ENCODE measurements at places on chromosomes 13 and 19.
A peak's percentile ranks its signal among the peaks of the same experiment; 100 is the strongest.

DNA sequence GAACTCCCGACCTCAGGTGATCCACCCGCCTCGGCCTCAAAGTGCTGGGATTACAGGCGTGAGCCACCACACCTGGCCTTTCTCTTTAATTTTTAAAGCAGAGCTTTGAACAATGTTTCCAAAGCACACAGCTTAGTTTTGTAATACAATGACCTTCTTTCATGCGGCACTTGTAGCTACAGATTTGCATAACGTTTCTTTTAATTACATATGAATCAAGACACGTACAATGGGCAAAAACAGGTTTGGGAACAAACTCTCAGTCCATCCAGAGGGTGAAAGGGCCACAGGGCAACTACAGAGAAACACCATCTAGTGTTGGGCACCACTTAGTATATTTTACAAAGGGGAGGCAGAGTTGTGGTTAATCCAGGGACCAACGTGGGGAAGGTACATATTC, 19.0 kb upstream of the S1PR4 start:
- no peak for DNase-seq

DNA sequence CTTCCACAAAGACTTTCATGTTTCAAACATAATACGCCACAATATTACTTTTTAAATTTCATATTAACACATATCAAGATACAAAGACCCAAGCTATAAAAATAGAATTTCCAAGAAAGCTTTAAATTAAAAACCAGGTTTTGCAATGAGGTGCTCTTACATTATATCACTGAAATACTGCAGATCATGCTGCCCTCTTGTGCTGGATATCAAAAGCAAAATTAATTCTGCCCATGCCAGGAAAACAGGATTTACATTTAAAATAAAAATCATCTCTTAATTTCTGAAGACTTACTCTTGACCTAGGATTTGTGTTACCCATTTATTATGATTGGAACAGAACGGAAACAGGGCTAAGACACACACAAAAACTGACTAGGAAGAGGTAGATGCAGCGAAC, 145.0 kb downstream of the ABCC4 start:
- DNase-seq: peak; percentile 59

- no peak for DNase-seq
Observed at GRCh38 chr19:2592824-2593223, 109.7 kb downstream of the GNG7 start.

- DNase-seq: no peak
Observed at GRCh38 chr13:27149702-27150101, 21.9 kb downstream of the USP12 start.

- DNase-seq: no peak
Observed at GRCh38 chr19:18717601-18718000, 34.1 kb downstream of the CRTC1 start.

DNA sequence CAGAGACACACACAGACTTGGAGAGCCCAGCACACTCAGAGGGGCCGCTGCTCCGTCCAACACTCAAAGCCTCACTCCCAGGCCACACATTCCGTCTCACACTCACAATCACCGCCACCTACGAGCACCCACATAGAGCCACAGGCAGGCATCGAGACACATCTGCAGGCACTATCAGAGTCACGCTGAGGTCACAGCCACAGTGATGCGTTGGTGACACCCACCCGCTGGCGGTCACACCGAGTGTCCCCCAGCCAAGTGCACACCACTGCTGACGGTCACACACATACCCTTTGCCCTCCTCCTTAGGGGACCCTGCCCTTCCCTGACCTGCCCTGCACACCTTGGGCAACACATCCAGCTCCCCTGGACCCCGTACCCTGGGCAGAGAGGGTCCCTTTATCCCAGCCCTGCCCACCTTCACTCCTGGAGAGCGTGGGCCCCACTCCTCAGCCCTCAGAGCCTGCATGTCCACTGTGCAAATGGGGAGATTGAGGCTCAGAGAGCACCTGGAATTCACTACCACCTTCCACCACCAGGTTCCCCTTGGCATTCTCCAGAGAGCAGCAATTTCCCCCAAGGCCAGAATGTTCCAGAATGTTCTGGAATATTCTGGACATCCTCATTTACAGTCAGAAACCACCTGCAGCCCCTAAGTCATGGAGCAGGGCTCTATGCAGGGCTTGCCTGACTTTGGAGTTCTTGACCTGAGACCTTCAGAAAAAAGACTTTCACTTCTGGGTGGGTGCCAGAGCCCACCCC, 5.4 kb downstream of the FUT5 start:
- no peak for DNase-seq

- DNase-seq: no peak
Observed at GRCh38 chr13:111212517-111212873, 97.4 kb downstream of the ARHGEF7 start.

GRCh38 chr13:40536443-40537113, 129.9 kb downstream of the FOXO1 start:
- no peak for DNase-seq

DNA sequence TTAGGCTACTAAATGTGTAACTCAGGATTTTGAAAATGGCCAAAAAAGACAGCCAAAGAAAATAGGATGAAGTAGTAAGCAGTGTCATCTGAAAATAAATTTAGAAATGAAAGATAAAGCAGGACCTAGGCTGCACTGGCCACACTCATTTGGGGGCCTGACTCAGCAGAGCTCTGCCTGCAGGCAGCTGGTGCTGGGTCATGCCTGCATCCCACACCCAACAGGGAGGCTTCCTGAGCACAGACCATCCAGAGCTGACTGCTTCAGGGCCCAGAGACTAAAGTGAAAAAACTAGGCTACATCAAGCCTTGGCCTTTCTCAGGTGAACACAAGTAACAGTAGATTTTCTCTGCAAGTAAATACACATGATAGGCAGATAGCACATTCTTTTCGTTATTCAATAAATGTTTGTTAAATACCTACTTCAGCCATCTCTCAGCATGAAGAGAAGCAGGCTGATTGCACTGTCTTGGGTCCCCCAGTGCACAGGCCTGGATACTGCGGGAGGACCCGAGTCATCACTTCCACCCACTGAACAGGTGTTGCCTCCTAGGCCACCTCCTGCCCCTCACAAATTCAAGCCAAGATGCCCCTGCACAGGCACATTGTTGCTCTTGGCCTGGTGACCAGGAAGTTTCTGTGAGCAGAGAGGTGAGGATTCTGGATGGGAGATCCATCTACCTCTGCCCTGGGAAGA, 284.0 kb downstream of the OXGR1 start:
- DNase-seq: peak; percentile 12

DNA sequence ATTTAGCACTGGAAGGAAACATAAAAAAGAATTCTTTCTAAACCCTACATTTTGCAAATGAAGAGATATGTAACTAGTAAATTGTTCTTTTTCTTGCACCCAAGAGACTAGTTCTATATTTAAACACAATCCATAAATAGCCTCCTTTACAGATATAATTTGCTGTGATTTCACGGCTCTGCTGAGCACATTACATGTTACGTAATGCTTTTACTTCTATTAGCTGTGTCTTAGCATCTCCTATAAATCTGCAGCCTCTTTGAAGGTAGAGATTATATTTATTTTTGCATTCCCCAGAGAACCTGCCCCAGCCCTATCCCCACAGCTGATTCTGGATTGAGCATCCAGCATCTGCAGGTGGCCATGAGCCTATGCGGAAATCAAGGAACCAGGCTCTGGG, 32.2 kb downstream of the LACC1 start:
- no peak for DNase-seq

DNA sequence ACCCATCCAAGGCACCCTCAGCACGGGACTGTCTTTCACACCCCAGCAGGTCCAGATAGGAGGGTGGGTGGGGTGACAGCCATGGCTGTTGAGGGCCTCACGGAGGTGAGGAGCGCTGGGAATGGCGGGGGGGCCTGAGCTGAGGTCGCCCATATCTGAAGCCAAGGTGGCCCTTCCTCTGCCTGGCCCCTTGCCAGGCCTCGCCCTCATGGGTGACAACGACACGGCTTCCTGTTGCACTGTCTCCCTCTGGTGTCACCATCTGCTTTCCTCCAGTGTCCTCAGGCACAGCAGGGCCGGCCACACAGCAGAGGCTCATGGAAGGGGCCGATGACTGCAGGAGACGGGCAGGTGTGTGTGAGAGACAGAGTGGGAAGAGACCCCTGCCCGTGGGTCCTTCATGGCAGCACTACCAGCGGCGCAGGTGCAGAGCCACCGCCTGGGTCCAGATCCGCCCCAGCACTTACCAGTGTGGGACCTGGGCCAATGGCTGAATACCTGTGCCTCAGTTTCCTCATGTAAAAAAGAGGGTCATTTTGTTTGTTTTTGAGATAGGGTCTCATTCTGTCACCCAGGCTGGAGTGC, 8.1 kb upstream of the NKPD1 start:
- DNase-seq: no peak

- no peak for DNase-seq
Observed at GRCh38 chr13:87889254-87889653, 218.1 kb downstream of the SLITRK5 start.

DNA sequence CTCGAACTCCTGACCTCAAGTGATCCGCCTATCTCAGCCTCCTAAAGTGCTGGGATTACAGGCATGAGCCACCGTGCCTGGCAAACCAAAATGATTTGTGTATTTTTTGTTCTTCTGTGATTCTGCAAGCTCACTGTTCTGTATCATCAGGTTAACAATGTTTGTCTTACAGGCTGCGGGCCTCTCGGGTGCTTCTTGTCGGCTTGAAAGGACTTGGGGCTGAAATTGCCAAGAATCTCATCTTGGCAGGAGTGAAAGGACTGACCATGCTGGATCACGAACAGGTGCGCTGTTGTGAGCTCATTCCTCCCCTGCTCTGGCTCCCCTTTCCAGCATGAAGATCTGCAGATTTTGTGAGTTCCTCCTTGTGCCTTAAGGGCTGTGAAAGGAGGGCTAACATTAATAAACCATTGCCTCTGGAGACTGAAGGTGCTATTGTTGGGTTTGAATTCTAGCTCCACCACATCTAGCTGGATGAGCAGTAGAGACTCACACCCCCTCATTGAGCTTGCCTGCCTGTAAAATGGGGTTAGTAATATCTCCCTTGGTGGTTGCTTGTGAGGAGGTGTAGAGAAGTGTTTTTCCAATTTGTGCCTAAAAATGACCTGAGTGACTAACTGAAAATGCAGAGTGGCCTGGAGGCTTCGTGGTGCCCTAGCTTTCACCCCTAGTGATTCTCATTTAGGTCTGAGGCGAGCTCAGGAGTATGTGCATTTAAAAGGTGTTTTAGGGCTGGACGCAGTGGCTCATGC, 12.9 kb downstream of the SAE1 start:
- DNase-seq: no peak

DNA sequence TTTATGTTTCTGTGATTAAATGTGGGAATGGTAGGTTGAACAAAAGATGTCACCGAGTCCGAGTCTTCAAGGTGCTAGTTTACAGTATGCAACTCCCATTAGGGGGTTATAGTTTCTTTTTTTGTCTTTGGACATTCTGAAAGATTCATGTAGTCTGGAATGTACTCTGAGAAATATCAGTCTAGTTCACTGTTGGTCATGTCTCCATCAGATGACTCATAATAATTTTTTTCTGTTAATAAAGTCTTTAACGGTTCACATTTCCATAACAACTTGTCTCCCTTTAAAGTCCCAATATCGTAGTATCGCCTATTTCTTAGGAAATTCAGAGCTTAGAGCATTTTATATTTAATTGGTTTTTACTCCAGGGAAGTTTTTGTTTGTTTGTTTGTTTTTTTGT, 13.5 kb upstream of the ESD start:
- DNase-seq: no peak

GRCh38 chr19:39873385-39873784, 27.2 kb upstream of the FBL start:
- DNase-seq: no peak

- no peak for DNase-seq
Observed at GRCh38 chr13:75417656-75418055, 64.3 kb downstream of the TBC1D4 start.

DNA sequence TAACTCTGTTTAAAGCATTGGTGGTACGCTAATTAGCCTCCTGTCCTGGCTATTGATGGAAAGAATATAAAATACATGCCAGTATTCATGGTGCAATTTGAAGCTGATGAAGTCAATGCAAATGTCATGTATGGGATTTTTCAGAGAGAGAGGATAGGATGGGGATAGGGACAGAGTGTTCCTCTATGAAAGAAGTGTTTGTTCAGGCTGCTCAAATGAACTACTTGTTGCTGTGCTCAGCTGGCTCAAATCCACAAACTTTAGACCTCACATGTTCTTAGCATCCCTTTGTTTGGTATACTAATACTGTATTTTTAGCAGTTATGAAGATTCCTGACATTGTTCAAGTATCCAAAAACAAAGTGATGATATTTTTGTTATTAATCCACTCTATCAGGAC, 116.5 kb downstream of the SLITRK1 start:
- DNase-seq: no peak

- no peak for DNase-seq
Observed at GRCh38 chr13:113915012-113915763, 51.3 kb upstream of the GAS6 start.

GRCh38 chr19:30087381-30088138, 145.5 kb downstream of the URI1 start:
- no peak for DNase-seq

GRCh38 chr13:77460195-77460594, 75.3 kb upstream of the SCEL start:
- DNase-seq: no peak

GRCh38 chr19:3603121-3603811, 3.4 kb downstream of the TBXA2R start:
- DNase-seq: no peak

DNA sequence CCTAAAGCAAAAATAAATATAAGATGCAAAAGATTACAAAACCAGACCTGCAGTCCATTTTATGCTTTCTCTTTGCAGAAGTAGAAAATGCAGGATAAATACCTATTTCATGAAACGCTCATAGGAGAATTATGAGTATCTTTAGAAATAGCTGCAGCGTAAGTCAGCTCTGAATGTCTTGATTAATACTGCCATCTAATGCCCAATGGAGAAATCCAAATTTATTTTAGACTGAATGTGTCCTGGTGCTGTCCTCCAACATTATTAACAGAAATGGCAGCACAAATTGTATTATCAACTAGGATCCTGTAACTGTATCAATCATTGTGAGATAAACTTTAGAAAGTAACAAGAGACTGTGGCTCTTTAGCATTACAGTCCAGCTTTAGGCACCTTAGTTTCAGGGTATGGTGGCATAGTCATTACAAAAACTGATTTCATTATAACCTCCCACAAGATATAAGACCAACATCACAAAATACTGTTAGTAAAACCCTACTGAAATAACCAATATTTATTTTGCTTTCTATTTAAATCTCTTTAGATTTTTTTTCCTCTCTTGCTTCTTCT, 162.1 kb upstream of the MIR17HG start:
- DNase-seq: peak; percentile 46

DNA sequence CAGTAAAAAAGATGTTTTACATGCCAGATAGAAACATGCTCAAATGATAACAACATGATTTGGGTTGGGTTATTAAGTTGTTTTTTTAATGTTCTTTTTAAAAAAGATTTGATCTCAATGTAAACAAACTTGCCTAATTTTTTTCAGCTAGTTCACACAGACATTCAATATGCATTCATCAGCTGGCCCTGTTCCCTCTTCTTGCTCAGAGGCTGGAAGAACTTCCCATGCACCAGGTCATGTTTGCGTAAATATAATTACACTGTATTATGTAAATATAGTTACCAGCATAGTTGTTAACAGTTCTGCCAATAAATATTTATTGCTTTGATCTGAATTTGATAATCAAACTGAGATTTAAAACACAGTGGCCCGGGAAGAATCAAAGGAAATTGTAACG, 70.6 kb downstream of the ATP11A start:
- no peak for DNase-seq

GRCh38 chr19:48310227-48310626, 15.1 kb upstream of the EMP3 start:
- DNase-seq: no peak

GRCh38 chr19:11721681-11722080, 17.1 kb downstream of the ZNF823 start:
- no peak for DNase-seq

- DNase-seq: no peak
Observed at GRCh38 chr13:107969546-107969945, 245.8 kb downstream of the LIG4 start.
